Stimulated activated CD4-positive, alpha-beta T cell treated with anti-CD3 and anti-CD28 coated beads, Interleukin-15, amount 100 ng/mL, for 48 hours (primary cell): ENCODE measurements at places on chromosomes 4 and X.

- no peak for DNase-seq
These were observed 311.5 kb downstream of the TENM3 start for GRCh38 chr4:182554736-182555135.

DNA sequence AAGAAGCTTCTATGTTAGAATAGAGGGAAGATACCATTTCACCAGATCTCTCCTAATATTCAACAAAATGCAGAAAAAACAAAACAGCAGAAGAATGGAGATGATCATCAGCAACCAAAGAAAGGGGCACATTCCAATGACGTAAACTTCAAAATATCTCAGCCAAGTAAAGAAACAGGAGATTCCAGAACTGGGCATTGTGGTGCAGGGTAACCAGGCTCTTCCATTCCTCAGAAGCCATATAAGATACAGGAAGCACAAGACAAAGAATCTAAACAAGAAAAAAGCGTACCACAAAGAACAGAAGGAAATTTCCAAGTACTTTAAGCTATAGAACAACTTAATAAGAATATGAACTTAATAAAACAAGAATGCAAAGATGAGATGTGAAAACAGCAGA is 6.9 kb upstream of the ARMCX4 start:
- DNase-seq: no peak

DNA sequence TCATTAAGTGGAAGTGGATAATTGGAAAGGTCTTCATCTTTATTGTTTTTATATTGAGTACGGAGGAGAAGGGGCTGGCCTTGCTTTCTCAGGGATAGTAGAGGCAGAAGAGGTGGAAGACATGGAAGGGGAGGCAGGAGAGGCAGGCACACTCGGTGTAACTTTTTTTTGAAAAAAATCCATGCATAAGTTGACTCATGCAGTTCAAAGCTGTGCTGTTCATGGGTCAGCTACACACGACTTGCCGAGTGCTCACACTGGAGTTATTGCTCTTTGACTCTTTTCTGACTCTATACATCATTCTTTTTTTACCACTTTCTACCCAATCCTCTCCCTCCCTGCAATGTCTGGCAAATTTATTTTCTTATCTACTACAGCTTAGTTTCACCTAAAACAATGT is 158.3 kb upstream of the AADAT start:
- no peak for DNase-seq

DNA sequence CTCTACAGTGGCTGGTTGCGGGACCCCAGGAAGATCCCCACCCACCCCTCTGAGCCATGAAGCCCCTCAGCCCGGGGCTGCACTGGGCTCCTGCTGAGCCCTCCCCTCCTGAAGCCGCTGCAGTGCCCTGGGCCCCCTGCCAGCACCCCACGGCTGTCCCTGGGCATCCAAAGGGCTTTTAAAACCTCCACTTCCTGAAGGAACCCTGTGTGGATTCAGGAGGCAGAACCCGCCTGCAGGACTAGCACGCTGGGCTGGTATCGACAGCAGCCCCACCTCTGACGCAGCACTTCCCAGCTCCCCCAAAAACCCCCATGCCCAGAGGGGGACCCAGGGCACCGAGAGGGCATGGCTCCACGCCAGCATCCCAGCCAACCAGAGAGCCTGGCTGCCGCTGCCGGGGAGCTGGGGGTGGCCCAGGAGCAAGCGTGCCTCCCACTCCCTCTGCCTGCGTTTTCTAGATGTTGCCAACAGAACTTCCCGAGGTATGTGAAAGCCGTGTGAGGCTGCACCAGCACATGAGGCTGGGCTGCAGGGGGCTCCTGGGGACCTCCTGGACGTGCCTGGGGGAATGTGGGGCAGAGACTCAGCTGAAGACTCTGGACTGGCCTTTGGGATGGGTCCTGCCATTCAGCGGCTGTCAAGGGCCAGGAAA is 6.3 kb downstream of the MXD4 start:
- no peak for DNase-seq

DNA sequence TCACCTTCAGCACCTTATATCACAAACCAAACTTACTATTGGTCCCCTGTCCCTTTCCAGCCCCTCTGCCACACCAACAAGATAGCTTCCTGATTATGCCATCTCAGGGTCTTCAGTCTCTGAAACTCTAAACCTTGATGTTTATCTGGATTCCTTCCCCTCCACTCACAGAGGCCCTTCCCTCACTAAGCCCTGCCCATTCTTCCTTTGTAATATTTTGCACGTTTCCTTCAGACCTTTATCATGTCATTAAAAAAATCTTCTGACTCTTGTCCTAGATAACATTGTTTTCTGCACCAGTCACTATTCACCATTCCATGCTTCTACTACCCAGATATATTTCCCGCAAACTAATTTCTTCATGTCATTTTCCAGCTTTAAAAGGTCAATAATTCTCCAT is 17.7 kb upstream of the CEP135 start:
- DNase-seq: no peak

DNA sequence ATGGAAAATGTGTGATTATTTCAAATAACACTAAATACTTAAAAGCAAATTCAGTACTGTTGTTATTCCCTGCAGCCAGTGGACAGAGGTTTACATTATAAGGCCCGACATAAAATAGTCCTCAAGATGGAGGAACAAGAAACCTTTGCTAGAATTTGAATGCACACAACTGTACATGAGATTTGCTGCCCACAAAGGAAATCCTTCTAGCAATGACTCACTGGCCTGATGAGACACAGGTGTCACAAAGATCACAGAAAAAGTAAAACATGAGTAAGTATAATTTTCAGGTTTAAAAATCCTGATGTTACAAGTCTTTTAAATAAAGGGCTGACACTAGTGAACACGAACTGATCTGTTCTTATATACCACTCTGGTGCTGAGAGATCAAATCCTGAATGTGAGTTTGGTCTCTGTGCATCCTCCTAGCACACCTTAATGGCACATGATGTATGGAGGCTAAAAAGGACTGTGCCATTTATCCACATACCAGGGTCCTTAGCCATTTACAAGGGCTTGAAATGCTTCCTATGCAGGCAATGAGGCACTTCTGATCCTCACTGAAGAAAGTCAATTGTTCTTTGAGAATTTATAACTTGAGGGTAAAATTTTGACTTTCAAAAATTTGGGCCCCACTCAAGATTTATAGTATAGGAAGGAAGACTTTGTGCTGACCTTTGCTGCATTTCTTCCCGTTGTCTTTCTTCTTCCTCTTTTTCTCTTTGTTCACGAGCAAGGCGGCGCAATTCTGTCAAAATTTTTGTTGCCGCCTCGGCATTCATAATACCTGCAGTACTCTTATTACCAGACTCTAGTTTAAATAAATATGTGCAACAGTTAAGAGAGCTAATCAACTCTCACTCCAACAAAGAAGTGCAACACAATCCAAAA is 23.0 kb downstream of the MAP7D3 start:
- no peak for DNase-seq

- no peak for DNase-seq
These were observed 95.5 kb upstream of the ZNF518B start for GRCh38 chr4:10552591-10553280.

GRCh38 chr4:74456056-74456744 is 11.3 kb downstream of the AREG start:
- DNase-seq: no peak

GRCh38 chr4:111957116-111957515 is 188.1 kb upstream of the FAM241A start:
- DNase-seq: no peak

DNA sequence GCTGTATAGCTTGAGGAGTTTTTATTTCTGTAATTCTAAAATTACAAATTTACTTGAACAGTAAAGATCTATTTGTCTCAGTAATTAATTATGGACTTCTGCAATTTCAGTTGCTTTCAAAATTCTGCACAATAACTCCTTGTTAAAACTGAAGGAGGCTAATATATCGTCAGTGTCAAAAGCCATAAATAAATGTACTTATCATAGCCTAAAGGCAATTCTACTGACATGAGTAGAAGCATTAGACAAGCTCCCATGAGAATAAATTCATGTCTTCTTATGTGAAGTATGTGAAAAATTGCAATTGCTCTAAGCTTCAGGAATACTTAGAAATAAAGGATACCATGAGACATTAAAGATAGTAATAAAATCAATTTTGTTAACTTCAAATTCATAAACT is 381.2 kb upstream of the PCDH10 start:
- no peak for DNase-seq
